H54 (cell line): ENCODE measurements at places on chromosomes 13 and 19.

DNA sequence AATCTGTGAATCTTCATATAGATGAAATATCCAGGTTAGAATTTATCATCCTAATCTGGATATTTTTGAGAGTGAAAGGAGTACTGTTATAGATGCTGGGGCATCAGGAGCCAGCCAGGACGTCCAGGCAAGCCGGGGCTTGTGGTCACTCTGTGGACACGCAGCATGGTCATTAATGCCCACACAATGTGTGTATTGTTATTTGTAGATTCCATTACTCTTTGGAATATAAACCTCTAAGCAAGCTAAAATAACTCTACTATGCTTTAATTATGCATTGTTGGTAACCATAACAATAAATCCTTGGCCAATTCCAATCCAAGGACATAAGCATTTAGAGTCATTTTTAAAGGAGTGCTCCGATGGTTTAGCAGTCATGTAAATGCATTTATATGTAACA is 137.9 kb downstream of the TM9SF2 start:
- no peak for DNase-seq

GRCh38 chr13:97112446-97113152 is 109.5 kb upstream of the MBNL2 start:
- no peak for DNase-seq

GRCh38 chr19:13007292-13008045 is 12.2 kb downstream of the NFIX start:
- no peak for DNase-seq

DNA sequence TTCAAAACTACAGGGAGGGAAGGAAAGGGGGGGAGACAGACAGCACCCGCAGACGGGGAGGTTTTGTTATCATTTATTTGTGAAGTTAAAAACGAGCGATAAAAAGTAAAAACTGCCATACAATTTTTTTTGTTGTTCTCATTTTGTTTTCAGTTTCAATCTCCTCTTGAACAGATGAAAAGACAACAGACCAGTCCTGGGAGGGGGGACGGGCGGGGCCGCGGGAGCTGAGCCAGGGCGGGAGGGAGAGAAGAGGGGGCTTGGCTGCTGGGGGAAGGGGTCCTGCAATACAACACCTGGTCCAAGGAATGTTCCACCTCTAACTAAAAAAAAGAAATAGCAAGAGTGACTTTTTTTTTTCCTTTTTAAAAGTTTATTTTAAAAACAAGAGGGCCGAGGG is 11.3 kb downstream of the KHSRP start:
- no peak for DNase-seq

DNA sequence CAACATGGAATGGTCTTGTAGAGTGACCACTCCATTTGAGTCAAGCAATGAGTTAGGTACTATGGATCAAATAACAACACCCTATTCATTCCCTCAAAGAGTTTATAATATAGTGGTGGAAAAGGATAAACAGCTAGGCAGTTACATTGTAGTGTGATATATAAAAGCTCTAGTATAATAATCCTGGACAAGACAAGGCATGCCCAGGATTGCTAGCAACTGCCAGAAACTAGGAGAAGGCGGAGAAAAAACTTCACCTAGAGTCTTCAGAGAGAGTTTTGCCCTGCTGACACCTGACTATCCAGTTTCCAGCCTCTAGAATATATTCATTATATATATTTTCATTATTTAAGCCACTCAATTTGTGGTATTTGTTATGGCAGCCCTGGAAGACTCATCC is 530.6 kb downstream of the KLF12 start:
- no peak for DNase-seq

GRCh38 chr13:43072394-43072793 is 49.0 kb downstream of the DNAJC15 start:
- no peak for DNase-seq

DNA sequence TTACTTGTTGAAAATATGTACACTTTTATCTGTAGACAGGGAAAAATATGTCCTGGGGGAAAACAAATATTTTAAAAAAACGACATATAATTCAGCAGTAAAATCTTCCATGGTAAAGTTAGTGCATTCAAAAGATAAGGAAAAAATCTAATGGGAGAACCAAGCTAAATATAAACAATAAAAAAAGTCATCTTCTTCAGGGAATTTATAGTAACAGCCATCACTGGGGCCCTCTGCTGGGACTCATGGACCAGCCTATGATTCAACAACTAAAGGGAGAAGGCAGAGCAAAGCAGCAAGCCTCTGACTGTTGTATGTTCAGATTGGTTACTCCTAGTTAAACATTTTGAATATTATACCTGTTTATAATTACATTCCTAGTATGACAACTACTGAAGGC is 93.0 kb downstream of the ITGBL1 start:
- no peak for DNase-seq

DNA sequence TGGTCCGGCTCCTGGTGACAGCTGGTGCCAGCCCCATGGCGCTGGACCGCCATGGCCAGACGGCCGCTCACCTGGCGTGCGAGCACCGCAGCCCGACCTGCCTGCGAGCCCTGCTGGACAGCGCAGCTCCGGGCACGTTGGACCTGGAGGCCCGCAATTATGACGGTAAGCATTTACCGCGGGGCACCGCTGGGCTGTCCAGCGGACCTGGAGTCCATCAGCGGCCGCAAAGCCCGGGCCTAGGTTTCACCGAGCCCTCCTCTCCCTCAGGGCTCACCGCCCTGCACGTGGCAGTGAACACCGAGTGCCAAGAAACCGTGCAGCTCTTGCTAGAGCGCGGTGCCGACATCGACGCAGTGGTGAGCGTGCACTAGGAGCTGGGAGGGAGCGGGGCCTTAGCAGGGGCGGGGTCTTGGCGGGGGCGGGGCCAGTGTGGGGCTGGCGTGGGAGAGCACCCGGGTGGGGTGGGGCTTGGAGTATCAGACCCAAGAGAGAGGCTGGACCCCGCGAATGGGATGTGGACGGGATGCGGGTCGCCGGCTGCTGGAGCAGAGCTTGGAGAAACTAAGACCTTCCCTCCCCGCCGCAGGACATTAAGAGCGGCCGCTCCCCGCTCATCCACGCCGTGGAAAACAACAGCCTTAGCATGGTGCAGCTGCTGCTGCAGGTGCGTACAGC is 8.7 kb downstream of the BCL3 start:
- no peak for DNase-seq

DNA sequence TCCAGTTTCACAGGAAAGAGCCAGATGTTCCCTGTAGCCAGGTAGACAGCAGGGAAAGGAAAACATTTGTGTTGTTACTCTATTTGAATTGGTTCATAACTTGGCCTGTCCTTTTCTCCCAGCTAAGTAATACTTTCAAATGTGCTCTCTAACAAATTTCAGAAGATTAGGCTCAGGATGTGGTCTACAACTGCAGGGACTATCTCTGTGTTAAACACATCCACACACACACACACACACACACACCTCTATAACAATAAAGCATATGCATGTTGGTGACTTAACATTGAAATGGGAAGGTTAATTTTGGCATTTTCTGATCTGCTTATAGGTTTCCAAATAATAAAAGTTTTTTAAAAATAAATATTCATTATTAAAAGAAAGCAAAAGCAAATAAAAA is 316.0 kb upstream of the ARGLU1 start:
- no peak for DNase-seq

DNA sequence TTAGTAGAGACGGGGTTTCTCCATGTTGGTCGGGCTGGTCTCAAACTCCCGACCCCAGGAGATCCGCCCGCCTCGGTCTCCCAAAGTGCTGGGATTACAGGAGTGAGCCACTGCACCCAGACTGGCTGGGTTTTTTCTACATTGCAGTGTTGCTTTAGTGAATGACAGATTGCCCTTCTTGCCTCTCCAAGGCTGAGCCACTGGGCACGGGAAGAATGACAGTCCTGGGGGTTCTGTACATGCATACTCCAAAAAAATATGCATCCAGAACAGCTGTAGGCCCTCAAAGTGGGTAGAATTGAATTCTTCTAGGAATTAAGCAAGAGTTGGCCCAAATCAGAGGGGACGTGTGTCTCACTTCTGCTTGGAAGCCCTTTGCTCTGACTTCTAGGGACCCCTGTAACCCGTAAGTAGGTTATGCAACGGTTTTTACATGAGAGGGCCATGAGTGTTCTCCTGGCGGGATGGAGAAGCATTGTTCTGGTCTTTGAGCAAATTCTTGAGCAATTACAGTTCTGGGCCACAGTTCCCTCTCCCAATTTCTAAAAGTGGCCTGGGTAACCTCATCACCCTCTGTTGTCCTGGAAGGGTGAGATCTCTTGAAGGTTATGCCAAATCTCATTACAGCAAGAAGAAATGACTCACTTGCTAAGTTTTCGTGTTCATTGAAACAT is 3.6 kb downstream of the ACTN4 start:
- DNase-seq = no peak

DNA sequence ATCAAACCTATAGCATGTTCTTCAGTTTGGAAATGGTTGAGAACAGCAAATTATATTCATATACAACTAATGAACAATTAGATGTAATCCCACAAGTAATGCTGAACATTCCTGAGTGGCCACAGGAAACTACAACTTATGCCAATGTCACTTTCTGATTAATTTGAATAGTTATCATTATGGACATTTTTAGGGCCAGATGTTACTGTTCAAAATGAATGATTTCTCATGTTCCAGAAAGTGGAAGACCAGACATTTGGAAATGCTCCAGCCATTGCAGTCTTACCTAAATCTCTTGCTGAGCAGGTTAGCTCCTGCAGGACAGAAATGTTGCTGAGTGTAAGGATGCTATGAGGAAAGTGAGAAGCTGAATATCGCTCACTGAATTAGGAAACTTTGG is 819.8 kb downstream of the PCDH9 start:
- no peak for DNase-seq

DNA sequence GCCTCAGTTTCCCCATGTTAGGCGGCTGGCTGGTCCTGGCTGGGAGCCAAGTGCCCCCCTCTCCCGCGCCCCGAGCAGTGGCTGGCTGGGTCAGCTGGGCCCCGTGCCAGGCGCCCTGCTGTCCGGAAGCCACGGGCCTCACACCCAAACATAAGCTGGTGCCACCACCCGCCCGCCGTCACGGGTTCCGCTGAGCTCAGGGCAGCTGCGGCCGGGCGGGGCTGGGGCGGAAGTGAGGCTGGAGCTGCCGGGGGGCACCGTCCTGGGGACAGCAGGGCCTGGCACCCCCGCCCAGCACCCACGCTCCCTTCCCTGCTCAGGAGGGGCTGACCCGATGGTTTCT is 19.3 kb downstream of the HCN2 start:
- peak; percentile 83 for DNase-seq

- peak; percentile 42 for DNase-seq
Measured at GRCh38 chr19:3403489-3404323, 37.3 kb downstream of the NFIC start.

GRCh38 chr19:13101590-13102415 is 855 bp downstream of the LYL1 start:
- no peak for DNase-seq
